ENCODE measurements at places on chromosomes 2 and 18. TPM values are rescaled to one million over a fixed set of nuclear protein-coding genes. Genes with fewer than 3 reads are reported as not detected.

The SRD5A2 gene
- polyA plus RNA-seq: 0.03 TPM

The MSTN gene
- polyA plus RNA-seq: 1.9 TPM

The LYPD6 gene
- polyA plus RNA-seq: 25.4 TPM

The RTP5 gene
- polyA plus RNA-seq: not detected

The ABCG5 gene
- 0.11 TPM for polyA plus RNA-seq

The KCNG2 gene
- 0.19 TPM for polyA plus RNA-seq

Data from left renal pelvis (tissue), 4 donors.